Stimulated activated CD4-positive, alpha-beta T cell treated with anti-CD3 and anti-CD28 coated beads, Interleukin-15, amount 100 ng/mL, for 1 hour (primary cell): ENCODE measurements at places on chromosomes 1 and 21.

DNA sequence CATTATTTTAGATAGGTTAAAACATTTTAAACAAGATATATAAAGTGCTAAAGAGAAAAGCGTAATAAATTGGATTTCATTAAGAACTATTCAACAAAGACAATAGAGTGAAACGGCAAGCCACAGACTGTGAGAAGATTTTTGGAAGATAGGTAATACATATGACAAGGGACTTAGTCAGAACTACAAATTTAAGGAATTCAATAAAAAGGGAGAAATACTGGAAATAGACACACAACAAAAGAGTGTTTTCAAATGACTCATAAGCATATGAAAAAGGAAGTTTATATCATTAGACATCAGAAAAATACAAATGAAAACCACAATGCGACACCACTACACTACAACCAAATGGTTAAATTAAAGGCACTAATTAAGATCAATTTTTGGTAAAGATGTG lies 90.5 kb downstream of the GDAP2 start:
- DNase-seq, result no peak

- DNase-seq, result no peak
These were observed 22.4 kb upstream of the SLAMF1 start for GRCh38 chr1:160669276-160669675.

GRCh38 chr1:209785592-209785991 lies 1.2 kb upstream of the C1orf74 start:
- DNase-seq, result no peak

DNA sequence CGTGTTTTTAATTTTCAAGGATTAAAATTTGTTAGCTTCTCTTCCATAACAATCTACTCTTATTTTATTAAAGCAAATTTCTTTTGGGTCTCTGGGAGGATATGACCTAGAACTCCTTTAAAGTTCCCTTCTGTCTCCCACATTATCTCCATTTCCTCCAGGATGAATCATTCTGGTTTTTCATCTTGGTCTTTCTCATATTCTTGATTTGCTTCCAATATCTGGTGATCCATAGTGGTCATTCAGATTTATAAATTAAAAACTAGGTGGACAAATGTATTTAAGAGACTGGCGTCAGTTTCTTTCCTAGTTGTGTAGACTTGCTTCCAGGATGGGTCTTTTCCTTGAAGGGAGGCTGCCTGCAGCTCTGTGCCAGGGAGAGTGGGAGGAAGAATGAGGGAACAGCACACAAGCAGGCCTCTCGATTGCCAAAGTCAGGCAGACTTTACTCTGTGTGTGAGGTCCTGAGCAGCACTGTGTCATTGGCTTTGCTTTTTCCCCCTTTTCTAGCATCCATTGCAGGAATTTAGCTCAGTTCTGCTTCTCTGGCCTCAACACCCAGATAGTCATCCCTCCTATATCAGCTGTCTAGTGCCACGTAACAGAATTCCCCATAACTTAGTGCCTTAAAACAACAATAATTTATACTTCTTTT lies 48.1 kb upstream of the FOXO6 start:
- DNase-seq, result no peak

GRCh38 chr1:41486053-41486370 lies 1.5 kb upstream of the EDN2 start:
- no peak for DNase-seq

- no peak for DNase-seq
These were observed 7.0 kb downstream of the FCAMR start for GRCh38 chr1:206963119-206963712.

DNA sequence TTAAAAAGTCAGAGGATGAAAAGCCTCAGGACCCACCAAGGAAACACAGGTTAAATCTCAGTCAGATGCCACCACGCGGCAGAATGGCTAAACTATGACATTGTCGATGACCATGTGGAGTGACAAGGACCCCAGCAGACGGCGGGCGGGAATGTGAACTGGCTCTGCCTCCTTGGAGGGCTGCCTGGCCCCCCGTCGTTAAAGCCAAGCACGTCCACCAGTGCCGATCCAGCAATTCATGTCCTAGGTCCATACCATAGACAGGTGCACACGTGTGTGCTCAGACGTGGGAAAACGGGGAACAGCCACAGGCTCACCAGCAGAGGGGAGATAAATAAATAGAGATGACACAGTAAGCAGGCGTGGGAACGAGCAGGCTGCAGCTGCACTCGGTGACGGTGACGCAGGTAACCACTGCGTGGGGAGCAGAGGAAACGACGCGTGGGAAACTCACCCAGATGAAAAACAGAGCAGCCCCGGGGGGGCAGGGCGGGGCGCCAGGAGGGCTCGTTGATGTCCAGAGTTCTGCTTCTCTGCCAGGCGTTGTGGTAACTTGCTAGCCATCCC lies 28.3 kb upstream of the PCBP3 start:
- DNase-seq, result peak; percentile 69

- no peak for DNase-seq
These were observed 17.0 kb downstream of the TNNT2 start for GRCh38 chr1:201360486-201360885.

DNA sequence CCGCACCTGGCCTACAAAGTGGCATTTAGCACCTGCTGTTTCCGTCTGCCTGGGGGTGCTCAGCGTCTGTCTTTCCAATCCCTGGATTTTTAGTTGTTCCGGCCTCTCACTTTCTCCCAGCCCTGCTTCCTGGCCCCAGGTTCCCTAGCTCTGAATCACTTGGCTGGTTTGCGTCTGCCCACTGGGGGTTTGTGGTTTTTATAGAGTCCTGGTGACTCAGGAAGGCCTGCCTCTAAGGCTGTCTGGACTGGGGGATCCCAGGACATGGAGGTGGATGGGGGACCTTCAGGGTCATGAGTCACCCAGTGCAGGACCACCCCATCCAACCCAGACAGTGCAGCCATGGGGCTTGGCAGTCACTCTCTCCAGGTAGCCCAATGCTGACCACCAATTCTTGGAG lies 53.5 kb downstream of the MRPL37 start:
- no peak for DNase-seq

DNA sequence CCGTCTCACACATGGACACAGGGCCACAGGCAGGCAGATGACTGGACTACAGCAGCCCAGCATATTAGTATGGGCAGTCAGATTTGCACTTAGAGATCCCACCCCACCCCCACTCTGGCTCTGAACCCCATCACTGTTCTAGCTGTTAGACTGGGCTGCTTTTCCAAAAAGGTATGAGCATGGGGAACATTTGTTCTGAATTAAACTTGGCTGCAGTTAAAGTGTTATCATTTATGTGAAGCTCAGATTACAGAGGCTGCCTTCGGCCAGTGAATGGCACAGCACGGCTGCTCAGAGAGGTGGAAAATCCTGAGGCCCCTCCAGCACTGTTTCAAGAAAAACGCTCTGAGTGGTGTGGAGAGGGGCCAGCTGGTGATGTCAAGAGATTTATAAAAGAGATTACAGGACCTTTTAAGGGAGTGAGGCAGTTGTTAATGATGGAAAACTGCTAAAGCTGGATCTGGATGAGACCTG lies 6.9 kb upstream of the NOS1AP start:
- no peak for DNase-seq

GRCh38 chr1:19860418-19860817 lies 21.8 kb upstream of the OTUD3 start:
- DNase-seq, result no peak

DNA sequence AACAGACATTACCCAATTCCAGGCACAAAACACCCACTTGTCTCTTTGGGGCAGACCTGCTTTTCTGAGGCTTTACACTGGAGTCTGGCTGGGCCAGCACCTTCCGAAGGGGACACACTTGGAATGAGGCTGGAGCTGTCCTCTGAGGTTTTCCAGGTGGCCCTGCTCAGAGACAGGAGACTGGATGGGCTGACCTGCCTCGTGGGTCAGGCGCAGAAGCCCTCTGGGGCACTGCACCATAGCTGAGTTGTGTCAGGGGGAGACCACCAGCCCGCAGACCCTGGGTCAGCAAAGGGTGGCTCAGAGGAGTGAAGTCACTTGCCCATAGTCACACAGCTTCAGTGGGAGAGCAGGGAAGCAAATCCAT lies 1.8 kb downstream of the SH2D5 start:
- DNase-seq, result no peak

DNA sequence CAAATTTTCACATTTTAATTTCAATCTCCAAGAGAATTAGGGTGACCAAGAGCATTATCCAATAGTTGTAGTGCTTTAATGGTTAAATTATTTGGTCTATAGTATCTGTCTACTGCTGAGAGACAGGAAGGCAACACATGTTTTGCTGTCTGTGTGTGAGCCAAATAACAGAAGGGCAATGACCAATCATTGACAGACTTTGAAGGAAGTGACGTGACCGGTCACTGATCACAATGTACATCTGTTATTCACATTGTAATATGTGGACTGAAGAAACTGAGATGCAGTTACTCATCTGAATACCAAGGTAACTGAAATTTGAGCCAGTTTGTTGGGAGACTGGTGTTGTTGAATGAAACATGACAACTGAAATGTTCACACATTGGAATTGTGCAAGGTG lies 196.7 kb downstream of the LRRC40 start:
- no peak for DNase-seq

GRCh38 chr1:247444571-247444970 lies 13.3 kb downstream of the OR2B11 start:
- DNase-seq, result no peak

DNA sequence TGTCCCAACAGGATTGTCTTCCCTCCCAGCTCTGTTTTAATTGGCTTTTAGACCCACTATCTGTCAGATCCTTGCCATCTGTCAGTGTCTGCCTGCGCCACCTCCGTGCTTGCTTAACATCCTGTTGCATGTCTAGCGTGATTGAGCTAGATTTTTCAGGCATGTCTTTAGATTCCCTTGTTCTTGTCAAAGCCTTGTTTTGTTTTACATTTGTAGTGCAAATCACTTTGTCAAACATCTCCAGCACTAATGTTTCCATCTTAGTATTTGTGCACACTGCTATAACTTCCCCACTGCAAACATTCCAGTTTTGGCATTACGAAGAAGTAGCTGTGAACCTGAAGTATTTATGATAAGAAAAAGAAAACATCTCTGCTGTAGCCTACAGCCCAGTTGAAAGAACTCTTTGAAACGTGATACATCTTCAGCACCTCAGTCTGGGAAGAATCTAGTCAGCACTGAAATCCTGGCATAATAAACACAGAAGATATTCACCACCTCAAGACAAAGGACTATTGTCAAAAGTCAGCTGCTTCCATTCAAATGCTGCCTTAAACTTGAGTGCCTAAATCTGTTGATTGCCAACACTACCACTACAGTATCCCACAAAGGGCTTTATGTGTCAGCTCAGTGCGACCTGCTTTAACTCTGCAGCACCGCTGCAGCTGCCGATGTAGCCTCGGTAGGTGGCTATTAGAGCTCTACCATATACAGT lies 105.0 kb downstream of the FNBP1L start:
- DNase-seq, result no peak

DNA sequence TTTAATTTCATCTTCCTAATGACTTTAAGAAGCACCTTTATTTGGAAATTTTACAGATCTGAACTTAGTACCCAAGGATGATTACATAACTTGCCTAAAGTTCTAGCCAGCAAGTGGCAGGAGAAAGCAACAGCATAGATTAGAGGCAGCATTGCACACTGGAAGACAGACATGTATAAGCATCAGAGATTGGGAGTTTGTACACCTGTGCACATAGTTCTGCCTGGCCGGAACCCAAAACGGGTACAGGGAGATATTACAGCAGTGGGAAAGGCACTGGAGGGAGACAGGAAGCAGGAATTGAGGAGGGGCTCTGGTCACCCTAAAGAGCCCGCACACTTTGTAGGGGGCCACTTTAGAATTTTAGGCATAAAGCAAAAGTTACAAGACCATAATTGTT lies 19.3 kb downstream of the GBP6 start:
- no peak for DNase-seq

GRCh38 chr1:182301026-182301436 lies 90.6 kb downstream of the GLUL start:
- no peak for DNase-seq

DNA sequence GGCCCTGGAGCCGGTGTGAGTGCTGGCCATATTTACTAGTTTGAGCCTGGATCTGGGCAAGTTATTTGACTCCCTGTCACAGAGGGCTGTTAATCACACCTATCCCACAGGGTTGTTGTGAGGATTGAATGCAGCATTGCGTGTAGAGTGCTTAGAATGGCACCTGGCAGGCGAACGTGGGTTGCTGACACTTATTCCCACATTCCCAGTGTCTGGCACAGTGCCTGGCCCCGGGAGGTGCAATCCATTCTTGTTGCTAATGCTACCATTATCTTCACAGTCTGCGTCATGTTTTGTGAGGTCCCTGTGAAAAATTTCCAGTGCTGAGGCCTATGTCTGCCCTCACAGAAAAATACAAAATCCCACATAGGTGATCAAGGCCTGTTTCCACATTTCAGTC lies 66.1 kb downstream of the CD2 start:
- no peak for DNase-seq

- no peak for DNase-seq
These were observed 12.7 kb downstream of the GABRD start for GRCh38 chr1:2031546-2032540.

GRCh38 chr1:6711174-6711573 lies 9.6 kb upstream of the DNAJC11 start:
- DNase-seq, result no peak

DNA sequence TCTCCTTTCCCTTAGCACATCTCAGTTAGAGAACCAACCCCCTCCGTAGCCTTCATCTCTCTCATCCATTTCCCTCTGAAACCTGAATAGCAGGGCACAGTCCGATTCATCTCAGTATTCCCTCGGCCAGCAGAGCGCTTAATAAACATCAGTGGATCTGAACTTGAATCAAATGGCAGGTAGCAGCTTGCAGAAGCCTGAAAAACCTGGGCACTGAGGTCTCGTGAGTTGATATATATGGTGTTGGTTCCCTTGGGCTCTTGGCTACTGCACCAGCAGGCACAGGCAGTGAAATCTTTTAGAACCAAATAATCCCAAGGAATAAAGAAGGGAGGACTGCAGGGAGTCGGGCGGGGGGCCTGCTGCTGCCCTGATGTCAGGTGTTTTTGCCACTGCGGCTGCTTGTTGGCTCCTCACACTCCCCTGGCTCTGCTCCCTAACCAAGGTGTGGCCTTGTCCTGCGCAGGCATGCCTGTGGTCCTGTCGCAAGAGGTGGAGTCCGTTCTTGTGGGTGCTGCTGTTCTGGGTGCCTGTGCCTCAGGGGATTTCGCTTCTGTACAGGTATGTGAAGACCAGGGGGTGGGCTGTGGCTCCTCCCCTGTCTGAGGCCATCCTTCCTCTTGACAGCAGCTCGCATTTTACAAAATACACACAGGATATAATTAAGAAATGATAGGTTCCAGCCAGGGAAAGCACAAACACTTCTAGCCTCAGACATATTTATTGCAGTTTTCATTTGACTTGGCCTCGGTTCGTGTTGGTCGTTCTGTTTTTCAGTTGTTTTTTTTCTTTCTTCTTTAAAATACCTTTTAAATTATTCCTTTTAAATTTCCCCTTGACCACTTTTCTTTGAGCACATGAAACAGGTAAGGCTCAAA lies 140.9 kb upstream of the HOOK1 start:
- DNase-seq, result no peak

GRCh38 chr1:203860396-203861025 lies 888 bp upstream of the SNRPE start:
- no peak for DNase-seq

DNA sequence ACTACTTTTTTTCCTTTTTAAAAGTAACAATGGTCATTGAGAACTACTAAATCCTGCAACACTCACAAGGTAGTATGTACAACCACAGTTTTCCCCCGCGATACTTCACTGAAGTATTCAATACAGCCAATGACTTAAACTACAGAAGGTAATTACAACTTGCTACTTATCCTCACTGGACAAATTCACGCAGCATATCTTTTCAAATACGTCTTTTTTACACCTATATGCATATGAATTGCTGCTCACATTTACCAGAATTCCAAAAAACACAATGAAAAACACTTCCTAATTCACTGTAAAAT lies 12.4 kb downstream of the NRIP1 start:
- no peak for DNase-seq
